Lung (tissue), 17 donors: ENCODE measurements at places on chromosomes 6 and 20. TPM values are rescaled to one million over a fixed set of nuclear protein-coding genes. Genes with fewer than 3 reads are reported as not detected.

The C2 gene
- 194 TPM for total RNA-seq

The DNAH8 gene
- total RNA-seq, result 0.37 TPM

The SLC17A1 gene
- total RNA-seq, result not detected

The TFAP2C gene
- total RNA-seq, result 6.3 TPM

- DNase-seq, result no peak
- H3K36me3 ChIP-seq, result no peaks in the 10 kb centered on the region
- no peaks in the 10 kb centered on the region for H3K27me3 ChIP-seq
- peaks cover 7% of the 10 kb centered on the region for H3K4me1 ChIP-seq
- no peak overlapping the region for H3K4me3 ChIP-seq
Measured at GRCh38 chr6:45942953-45943352, 72.7 kb downstream of the CLIC5 start.

DNA sequence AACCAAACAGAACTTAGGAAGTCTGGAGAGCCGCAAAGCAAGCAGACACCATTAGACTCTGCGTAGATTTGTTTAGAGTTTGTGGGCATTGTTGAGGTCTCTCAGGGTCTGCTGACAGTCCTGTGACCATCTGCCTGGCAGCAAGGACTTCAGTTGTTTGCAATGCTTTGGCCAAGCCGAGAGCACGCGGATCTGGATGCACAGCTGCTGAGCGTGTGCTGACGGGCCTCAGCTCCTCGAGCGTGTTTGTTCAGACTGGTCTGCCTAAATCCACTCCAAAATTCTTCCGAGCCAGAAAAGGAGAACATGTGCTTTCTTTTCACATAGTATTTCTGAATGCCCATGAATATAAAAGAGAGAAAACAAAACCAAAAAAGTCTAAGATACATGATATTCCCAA, 159.0 kb downstream of the ZNF217 start:
- H3K4me1 ChIP-seq, result no peaks in the 10 kb centered on the region
- peak; percentile 76 for DNase-seq
- no peak overlapping the region for H3K4me3 ChIP-seq
- no peaks in the 10 kb centered on the region for H3K36me3 ChIP-seq

GRCh38 chr20:11912013-11912658, 5.6 kb upstream of the BTBD3 start:
- no peak for DNase-seq
- H3K27ac ChIP-seq, result no peak overlapping the region
- H3K36me3 ChIP-seq, result no peaks in the 10 kb centered on the region
- H3K4me3 ChIP-seq, result no peak overlapping the region
- no peaks in the 10 kb centered on the region for H3K27me3 ChIP-seq
- H3K4me1 ChIP-seq, result no peaks in the 10 kb centered on the region

GRCh38 chr6:11640486-11640885, 102.9 kb downstream of the TMEM170B start:
- peaks cover 15% of the 10 kb centered on the region for H3K4me1 ChIP-seq
- no peaks in the 10 kb centered on the region for H3K36me3 ChIP-seq
- no peaks in the 10 kb centered on the region for H3K27me3 ChIP-seq
- H3K4me3 ChIP-seq, result no peak overlapping the region

GRCh38 chr6:118618676-118619377, 32.6 kb downstream of the CEP85L start:
- DNase-seq, result no peak
- no peak overlapping the region for H3K27ac ChIP-seq
- peaks cover 3% of the 10 kb centered on the region for H3K36me3 ChIP-seq
- H3K4me3 ChIP-seq, result no peak overlapping the region

GRCh38 chr20:10445758-10446157, 10.7 kb downstream of the SLX4IP start:
- no peaks in the 10 kb centered on the region for H3K4me1 ChIP-seq
- no peak for DNase-seq
- H3K36me3 ChIP-seq, result no peaks in the 10 kb centered on the region
- H3K27me3 ChIP-seq, result no peaks in the 10 kb centered on the region
- H3K27ac ChIP-seq, result no peak overlapping the region

DNA sequence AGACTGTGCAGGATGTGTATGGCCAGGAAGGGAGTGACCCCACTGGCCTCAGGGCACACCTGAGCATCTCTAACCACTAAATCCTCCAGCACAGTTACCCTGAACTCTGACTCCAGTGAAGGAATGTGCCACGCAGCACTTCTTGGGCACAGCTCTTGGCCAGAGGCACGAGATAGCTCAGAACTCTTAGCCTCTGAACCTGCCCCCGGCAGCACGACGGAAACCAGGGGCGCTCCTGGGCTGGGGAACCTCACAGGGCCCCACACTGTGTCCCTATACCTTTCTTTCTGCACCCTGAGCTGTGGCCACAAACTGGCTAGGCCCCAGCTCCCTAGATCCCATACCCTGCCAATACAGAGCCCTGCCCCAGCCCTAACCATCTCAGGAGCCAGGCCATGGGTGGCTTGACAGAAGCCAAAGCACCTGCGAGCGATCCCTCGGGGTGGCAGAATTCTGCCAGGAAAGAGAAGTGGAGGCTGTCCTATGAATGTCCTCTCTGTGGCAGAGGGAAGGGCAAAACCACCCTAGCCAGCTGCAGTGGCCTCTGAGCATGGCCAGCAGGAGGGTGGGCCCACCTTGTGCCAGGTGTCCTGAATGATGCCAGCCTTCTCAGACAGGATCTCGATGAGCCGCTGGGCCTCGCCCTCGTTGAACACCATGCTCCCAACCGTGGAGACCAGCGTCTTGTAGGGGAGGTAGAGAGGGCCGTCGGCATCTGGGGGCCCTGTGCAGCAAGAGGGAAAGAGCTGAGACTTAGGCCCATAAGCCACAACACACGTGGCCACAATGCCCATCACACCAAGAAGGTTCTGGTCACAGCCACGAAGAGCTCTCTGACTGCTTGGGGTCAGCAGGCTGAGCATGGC, 39.4 kb downstream of the RRBP1 start:
- no peaks in the 10 kb centered on the region for H3K4me1 ChIP-seq
- H3K27ac ChIP-seq, result no peak overlapping the region

DNA sequence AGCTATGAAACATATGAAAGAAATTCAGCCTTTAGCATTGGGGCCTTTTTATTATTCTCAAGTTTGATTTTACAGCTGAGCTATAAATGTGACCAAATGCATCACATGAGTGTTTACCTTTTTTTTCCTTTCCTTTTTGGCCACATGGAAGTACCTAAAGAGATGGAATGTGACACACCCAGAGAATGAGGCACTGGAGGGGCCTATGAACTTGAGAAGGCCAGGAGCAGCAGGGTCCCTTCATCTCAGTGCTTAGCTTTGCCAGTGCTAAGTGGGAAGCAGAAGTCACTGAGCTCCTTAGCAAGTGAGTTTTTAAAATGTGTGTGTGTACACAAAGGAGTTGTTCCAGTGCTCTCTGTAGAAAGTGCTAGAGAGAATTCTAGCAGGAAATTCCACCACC, 44.7 kb downstream of the RREB1 start:
- no peaks in the 10 kb centered on the region for H3K36me3 ChIP-seq
- peaks cover 22% of the 10 kb centered on the region for H3K4me1 ChIP-seq
- peak overlapping the region; percentile 72 for H3K27ac ChIP-seq
- DNase-seq, result peak; percentile 31
- H3K4me3 ChIP-seq, result no peak overlapping the region
- H3K27me3 ChIP-seq, result no peaks in the 10 kb centered on the region

- DNase-seq, result no peak
- H3K36me3 ChIP-seq, result no peaks in the 10 kb centered on the region
- H3K27ac ChIP-seq, result no peak overlapping the region
- H3K27me3 ChIP-seq, result peaks cover 7% of the 10 kb centered on the region
Measured at GRCh38 chr20:63058696-63059335, 52.1 kb upstream of the BHLHE23 start.

DNA sequence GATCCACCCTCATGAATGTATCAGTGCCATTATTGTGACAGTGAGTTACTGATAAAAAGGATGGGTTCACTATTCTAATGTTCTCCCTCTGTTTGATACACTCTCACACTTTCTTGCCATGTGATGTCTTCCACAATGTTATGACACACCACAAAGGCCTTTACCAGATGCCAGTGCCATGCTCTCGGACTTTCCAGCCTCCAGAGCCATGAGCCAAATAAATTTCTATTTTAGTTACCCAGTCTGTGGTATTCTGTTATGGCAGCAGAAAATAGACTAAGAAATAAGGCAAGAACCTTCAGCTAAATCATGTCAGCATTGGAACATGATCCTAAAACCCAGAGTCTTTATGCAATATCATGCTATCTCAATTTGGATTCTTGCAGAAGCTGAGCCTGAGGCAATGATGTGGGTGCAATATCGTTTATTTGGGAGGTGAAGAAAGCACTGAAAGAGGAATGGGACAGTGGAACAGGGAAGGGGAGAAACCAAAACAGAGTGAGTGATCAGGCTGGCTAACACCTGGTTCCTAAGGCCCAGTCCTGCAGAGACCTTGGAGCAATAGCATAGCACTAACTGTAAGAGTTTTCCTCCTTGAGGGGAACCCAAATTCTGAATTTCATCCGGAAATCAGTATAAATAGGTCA, 130.4 kb upstream of the LRFN2 start:
- H3K4me1 ChIP-seq, result peaks cover 36% of the 10 kb centered on the region
- no peak overlapping the region for H3K27ac ChIP-seq
- no peaks in the 10 kb centered on the region for H3K36me3 ChIP-seq
- no peak for DNase-seq
- H3K4me3 ChIP-seq, result no peak overlapping the region

DNA sequence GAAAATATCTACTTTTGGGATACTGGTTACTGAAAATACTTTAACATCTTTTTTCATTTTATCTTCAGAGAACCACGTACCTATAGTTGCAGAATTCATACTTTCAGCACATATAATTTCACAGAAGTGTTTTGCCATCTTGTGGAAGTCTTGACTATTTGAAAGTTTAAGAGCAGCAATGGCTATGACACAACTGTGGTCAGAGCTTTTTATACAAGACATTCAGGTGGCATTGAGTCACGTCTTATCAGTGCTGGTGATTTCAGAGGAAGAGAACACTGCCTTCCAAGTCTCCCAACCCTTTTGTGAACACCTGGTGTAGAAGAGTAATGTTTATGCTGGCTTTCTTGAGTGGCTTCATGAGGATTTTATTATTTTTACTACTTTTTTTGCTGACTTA, 171.6 kb downstream of the ARID1B start:
- no peak for DNase-seq
- H3K27ac ChIP-seq, result no peak overlapping the region
- no peaks in the 10 kb centered on the region for H3K27me3 ChIP-seq
- no peaks in the 10 kb centered on the region for H3K36me3 ChIP-seq

DNA sequence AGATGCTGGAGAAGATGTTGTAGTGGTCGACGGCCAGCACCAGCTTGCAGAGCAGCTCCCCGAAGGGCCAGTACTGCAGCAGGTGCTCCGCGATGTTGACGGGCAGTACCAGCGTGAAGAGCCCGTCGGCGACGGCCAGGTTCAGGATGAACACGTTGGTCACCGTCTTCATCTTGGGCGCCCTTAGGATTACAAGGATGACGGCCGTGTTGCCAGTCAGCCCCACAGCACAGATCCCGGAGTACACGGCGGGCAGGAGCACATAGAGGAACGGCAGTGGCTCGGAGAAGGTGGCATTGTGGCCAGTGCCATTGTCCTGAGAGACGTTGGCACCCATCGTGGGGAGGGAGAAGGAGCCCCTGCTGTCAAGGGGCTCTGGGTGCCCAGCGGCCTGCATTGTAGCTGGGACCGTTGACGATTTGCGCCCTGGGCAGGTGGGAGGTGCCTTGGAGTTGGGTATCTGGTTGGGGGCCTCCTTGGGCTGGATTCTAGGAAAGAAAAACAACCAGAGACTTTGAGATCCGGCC, 867 bp downstream of the NPBWR2 start:
- no peak overlapping the region for H3K27ac ChIP-seq
- H3K4me1 ChIP-seq, result no peaks in the 10 kb centered on the region
- H3K27me3 ChIP-seq, result peaks cover 7% of the 10 kb centered on the region
- H3K36me3 ChIP-seq, result no peaks in the 10 kb centered on the region

DNA sequence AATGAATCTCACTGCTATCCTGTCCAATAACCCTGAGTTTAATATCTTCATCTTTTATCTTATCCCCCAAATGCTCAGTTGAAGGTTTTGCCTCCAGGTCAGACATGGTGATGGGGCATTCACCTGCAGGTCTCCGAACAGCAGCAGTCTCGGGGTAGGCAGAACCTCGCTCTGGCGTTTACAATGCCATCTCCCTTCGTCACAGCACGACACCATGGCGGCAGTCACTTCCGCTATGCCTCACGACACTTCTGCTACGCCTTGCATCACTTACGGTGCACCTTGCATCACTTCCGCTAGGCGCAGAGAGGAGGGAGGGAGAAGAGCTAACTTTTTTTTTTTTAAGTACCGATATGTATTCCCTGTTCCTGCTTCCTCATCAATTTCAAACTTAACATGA, 194.9 kb downstream of the BCAS1 start:
- H3K27ac ChIP-seq, result no peak overlapping the region
- no peak overlapping the region for H3K4me3 ChIP-seq
- H3K27me3 ChIP-seq, result no peaks in the 10 kb centered on the region
- H3K4me1 ChIP-seq, result peaks cover 2% of the 10 kb centered on the region
- H3K36me3 ChIP-seq, result no peaks in the 10 kb centered on the region

DNA sequence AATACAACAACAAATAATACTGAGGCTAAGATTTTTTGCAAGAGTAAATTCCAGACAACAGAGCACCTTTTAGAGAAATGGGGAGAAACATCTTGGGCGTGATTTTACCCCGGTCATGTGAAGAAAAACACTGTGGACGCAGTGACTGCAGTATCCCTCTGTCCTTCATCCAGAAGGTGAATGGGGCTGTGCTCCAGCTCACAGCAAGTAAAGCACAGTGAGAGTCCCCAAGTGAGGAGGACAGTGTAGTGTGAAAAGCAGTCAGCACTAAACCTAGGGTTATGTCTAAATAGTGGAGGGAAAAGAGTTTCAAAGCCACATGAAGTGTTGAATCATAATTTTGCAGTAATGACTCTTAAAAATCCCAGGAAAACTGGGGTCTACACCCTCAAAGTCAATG, 338.4 kb downstream of the PACRG start:
- no peaks in the 10 kb centered on the region for H3K27me3 ChIP-seq
- H3K4me3 ChIP-seq, result no peak overlapping the region
- H3K27ac ChIP-seq, result no peak overlapping the region

GRCh38 chr6:28865401-28866204, 58.2 kb downstream of the TRIM27 start:
- no peak overlapping the region for H3K4me3 ChIP-seq
- peaks cover 5% of the 10 kb centered on the region for H3K4me1 ChIP-seq
- DNase-seq, result peak; percentile 52
- H3K27ac ChIP-seq, result no peak overlapping the region
- no peaks in the 10 kb centered on the region for H3K27me3 ChIP-seq

GRCh38 chr20:24033151-24033550, 44.6 kb upstream of the GGTLC1 start:
- H3K27me3 ChIP-seq, result no peaks in the 10 kb centered on the region
- H3K27ac ChIP-seq, result no peak overlapping the region
- H3K36me3 ChIP-seq, result no peaks in the 10 kb centered on the region
- no peak for DNase-seq
- no peak overlapping the region for H3K4me3 ChIP-seq
- H3K4me1 ChIP-seq, result no peaks in the 10 kb centered on the region

DNA sequence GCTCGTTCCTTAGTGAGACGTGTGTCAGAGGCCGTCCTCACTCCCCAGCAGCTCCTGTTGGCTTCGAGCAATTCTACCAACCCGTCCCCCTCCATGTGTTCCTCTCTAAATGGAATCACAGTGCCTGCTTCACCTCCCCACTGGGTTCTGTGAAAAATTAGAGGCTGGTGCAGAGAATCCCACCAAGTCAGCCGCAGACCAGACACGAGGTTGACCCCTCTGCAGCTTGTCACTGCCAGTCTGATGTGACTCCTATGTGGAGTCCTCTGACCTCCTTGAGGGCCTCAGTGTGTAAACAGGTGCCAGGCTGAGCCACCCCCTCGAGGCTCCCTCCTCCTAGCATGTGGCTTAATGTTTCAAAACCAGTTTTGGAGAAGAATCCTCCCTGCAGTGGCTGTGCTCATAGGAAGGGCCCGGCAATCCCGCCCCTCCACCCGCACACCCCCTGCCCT, 12.6 kb upstream of the IRF4 start:
- H3K27me3 ChIP-seq, result no peaks in the 10 kb centered on the region
- no peaks in the 10 kb centered on the region for H3K36me3 ChIP-seq
- no peak overlapping the region for H3K27ac ChIP-seq
- peaks cover 2% of the 10 kb centered on the region for H3K4me1 ChIP-seq
- H3K4me3 ChIP-seq, result no peak overlapping the region
